ENCODE measurements at places on chromosomes 2 and 18.

GRCh38 chr2:219720956-219721355, 93.5 kb downstream of the SLC4A3 start:
- DNase-seq = no peak

- no peak for DNase-seq
These were observed 105.7 kb downstream of the MGAT5 start for GRCh38 chr2:134359367-134360081.

DNA sequence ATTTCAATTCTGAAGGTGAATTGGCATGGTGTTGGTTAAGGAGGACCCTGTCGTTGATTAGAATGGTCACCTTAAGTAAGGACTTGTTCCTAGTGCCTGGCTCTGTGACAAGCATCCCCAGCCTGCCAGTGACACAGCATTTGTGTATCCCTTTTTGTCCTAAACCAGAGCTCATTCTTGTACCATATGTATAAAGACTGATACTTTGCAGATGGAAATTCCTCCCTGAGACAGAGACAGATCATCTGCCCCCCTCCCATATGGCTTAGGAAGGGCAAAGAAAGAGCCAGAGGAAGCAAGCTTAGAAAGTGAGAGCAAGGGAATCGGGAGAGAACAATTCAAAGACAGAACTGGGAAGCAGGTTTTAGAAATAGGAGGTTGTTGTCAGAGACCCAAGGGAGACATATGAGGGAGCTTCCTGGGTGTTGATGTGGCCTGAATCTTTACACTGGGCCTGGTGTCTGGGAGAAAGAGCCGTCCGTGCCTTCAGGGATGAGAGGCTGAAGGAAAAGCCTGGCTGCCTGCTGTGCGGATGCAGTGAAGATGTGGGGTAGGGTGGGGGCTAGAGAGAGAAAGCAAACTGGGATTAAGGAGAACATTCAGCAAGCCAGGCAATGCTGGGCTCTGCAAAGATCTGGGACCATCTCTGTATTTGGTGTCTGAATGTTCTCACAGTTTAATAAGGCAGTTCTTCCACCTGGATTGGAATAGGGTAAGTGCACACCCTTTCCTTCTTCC, 13.2 kb upstream of the CHRNA1 start:
- no peak for DNase-seq

GRCh38 chr2:96623116-96623515, 15.0 kb downstream of the KANSL3 start:
- DNase-seq = no peak

GRCh38 chr2:226868331-226869162, 32.7 kb downstream of the RHBDD1 start:
- DNase-seq = no peak

- peak; percentile 51 for DNase-seq
These were observed 99.1 kb downstream of the EN1 start for GRCh38 chr2:118748245-118748885.

GRCh38 chr2:105890111-105890510, 145.4 kb downstream of the NCK2 start:
- no peak for DNase-seq

GRCh38 chr2:88563129-88563528, 64.1 kb downstream of the EIF2AK3 start:
- DNase-seq = no peak

DNA sequence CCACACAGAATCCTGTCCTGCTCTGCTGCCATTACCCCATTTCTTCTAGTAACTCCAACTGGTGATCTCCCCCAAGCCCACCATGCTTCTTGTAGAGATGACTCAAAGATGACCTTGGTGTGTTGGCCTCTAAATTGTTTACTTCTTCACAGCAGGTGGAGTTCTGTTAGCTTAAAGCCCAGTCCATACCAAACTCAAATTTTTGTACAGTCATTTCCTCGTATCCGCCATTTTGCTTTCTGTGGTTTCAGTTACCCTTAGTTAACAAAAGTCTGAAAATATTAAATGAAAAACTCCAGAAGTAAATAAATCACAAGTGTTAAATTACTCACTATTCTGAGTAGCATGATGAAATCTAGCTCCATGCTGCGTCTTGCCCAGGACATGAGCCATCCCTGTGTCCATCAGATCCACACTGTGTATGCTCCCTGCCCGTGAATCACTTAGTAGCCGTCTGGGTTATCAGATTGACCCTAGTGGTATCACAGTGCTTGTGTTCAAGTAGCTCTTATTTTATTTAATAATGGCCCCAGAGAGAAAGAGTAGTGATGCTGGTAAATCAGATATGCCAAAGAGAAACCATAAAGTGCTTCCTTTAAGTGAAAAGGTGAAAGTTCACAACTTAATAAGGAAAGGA, 133.3 kb upstream of the NOL4 start:
- DNase-seq = no peak

GRCh38 chr2:147487286-147487977, 357.4 kb upstream of the ACVR2A start:
- DNase-seq = no peak

- no peak for DNase-seq
These were observed 17.1 kb upstream of the NT5DC4 start for GRCh38 chr2:112703684-112704083.

DNA sequence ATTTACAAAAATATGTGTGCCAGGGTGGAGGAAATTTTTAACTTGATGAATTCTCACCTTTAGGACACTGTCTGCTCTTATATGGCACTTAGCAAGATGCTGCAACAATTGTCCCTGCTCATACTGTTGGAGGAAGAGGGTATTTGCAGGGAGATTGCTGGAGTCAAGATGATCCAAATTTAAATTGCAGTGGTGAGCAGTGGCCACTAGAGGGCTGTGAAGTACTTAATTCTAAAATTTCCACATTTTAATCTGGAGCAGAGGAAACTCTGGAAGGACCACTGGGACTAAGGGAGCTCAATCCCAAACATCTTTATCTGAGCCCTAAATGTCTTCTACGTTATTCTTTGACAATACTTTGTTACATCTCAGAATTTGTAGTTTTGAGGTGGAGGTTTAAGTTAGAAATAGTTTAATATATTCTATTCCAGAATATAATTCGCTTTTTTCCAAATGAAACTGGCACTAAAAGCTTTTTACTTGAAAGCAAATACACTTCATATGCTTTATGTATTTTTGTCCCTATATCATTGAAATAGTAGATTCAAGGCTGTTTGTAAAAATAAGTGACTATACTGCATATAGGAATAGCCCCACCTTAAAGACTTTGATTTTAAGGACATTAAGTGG, 33.0 kb upstream of the PTH2R start:
- DNase-seq = peak; percentile 53

DNA sequence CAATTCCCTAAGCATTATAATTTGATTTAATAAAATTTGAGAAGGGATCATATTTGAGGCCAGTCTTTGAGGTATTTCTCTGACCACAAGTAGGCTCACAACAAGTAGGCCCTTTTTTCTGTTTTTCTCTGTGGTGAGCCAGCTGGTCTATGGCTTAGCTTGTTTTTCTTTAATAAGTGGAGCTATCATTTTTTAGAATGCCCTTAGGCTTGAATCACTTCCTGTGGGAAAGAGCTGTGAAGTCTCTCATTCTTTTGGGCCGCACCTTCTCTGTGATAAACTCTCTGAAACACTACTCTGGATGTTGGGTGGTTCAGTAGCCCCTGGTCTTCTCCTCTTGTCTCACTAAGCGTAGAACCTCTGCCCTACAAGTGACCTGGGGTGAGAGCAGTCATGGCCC, 235.9 kb downstream of the SUCLG1 start:
- DNase-seq = peak; percentile 0

GRCh38 chr2:210584834-210585233, 28.4 kb downstream of the CPS1 start:
- peak; percentile 22 for DNase-seq

- no peak for DNase-seq
These were observed 66.1 kb upstream of the EPC2 start for GRCh38 chr2:148578493-148578884.

DNA sequence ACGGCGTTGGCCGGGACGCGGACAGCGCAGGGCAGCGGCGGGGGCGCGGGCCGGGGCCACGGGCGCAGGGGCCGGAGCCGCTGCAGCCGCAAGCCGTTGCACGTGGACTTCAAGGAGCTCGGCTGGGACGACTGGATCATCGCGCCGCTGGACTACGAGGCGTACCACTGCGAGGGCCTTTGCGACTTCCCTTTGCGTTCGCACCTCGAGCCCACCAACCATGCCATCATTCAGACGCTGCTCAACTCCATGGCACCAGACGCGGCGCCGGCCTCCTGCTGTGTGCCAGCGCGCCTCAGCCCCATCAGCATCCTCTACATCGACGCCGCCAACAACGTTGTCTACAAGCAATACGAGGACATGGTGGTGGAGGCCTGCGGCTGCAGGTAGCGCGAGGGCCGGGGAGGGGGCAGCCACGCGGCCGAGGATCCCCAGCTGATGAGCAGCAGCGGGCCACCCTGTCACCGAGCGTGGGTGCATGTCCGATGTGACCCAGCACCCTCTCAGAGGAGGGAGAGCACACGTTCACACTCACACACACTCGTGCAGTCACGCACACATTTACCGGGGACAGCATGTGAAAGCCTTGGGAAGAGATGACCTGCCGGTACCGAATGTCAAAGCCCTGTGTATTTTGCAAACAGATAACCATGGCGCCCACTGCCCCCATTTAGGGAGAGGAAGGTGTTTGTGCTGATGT, 4.2 kb downstream of the GDF7 start:
- DNase-seq = no peak

- peak; percentile 51 for DNase-seq
These were observed 194.4 kb downstream of the TMX3 start for GRCh38 chr18:68520406-68521075.

- peak; percentile 54 for DNase-seq
These were observed 142.1 kb downstream of the CDCA7 start for GRCh38 chr2:173496746-173497145.

DNA sequence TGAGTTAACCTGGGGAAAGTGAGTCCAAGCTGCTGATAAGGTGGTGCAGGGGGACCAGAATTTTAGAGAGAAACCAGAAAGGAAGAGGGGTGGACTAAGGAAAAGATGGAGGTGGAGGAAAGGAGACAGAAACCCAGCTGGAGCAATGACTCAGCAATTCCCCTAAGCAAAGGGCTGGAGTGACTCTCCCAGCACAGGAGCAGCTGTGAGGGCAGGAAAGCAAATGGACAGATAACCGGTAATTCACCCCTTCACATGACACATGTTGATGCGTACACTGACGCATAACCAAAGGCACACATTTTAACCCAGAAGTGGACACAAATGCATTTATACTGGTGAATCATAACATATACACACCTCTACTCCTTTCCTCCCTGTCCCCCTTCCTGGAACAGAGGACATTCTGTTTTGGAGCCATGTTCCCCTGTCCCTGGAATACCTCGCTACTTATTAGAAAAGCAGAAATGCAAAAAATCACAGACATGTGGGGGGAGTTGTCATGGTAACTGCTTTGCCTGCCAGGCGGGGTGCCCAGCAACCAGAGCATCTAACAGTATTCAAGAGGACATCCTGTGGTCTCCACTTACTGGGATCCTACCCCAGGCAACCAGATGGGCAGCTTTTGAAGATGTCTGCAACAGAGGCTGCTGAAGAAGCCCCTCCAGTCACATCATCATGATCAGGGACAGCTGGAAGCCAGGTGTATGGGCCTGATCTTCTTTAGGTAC, 4.7 kb downstream of the CDK5R2 start:
- peak; percentile 58 for DNase-seq
